ENCODE measurements at places on chromosomes 1 and 21.

DNA sequence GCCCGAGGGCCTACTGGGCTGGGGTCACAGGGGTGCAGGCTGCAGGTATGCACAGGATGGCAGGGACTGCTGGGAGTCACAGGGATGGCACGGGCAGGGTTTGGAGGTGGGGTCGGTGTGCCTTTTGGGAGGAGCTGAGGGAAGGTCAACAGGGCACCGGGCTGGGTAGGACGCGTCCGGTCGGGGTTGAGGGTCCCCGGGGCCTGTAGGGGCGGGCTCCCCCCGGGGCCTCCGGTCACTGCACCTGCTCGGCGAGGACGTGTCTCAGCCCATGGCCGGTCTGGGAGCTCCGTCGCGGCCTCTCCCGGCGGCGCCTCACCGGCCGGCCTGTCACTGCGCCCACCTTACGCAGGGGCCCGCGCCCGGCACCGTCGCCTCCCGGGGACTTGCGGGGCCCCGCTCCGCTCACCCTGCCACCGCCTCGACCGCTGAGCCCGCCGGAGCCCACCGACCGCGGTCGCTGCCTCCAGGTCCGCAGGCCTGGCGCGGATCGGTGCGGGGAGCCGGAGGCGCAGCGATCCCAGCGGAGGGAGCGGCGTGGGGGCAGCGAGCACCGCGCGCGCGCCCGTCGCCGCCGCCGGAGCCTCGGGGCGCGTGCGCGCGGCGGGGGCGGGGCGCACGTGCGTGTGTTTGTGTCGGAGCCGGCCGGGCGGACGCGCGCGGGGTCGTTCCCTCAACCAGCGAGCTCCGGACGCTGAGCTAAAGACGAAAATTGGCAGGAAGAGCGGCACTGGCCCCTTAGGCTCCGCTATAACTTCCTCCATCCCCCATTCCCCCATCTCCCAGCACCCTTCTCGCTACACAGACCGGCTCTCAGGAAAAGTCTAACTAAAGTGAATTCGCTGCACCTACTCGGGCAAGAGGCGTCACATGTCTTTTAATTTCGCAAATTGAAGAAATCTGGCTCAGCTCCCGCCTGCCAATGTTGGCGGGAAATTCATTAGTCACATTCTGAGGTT, at the start of gene AMIGO1:
TSS of gene AMIGO1 (minus strand) at position 552 of the 959 bp plus-strand sequence. CDS start 815 bp downstream, outside the sequence.
- DNase-seq = peak; percentile 75

- peak; percentile 88 for DNase-seq
These were observed 17.7 kb upstream of the SNX27 start for GRCh38 chr1:151594143-151594625.

DNA sequence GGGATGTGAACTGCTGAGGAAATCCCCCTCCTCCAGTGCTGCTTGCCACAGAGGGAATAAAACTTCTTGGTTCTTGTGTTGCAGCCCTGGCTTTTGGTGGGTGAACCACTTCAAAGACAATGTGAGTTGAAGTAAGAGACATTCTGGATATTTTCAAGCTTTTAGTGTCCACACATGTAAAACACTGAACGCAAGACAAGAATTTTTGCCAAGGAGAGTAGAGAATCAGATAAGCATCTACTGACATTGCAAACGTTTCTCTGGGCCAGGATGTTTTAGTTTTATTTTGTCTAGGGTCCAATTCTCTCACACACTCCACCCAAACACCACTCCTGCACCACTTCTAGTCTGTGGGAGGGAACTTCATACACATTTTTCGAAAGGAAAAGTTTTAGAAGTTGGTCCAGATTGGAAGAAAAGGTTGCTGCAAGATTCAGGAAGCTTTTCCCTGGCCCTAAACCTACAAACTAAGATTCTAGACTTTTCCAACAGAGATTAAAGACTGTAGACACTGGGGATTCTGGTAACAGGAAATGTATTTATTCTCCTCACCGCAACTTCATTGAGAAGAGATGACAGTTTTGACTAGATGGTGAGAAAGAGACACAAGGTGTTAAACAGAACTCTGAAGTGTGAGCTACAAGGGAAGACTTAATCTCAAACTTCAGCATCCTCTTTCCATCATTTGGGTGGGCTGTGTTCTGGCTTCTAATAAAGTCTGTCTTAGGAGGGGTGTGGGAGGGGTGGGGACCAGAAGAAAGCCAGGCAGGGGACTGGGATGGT, 16.1 kb downstream of the FASLG start:
- no peak for DNase-seq

DNA sequence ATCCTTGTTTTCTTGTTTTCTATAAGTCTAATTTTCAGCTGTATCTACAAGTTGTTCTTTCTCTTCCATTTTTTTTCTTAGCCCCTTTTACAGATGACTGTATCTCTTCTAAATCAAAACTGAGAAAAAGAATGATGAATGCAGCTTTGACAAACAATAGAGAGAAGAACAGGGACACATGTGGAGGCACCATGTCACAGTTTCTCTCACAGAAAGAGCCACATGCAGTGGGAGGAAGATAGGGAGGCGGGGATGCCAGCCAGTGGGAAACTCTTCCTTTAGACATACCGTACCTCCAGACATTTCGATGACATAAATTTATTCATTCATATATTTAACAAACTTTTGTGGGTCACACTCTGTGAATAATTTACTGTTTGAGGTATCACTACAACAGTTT, 45.5 kb downstream of the NME7 start:
- no peak for DNase-seq

GRCh38 chr1:179038528-179039281, 13.0 kb downstream of the FAM20B start:
- DNase-seq = no peak

DNA sequence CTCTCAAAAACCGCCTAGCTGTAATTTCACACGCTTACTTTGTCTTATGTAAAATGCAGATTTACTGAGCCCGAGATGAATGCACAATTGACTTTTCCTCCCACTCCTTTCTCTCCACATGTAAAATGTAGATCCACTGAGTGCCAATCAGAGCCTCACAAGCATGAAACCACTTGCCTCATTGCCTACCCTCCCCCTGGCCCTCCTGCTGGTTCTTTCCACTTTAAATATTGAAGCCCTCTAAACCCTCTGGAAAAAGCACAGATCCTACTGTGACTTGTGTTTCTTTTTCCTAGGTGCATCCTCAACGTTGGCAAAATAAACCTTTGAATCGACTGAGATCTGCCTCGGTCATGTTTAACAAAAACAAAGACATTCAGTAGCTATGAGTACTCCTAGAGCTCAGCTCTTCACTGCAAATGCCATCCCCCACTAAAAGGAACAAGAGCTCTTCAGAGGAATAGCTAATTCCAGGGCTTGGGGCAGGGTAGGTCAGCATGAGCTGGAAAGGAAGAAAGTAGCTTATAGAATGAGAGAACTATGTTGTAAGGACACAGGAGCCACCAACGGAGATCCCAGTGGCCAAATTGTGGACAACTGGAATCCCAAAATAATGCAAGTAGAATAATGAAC, 365.5 kb upstream of the RUNX1 start:
- DNase-seq = no peak

DNA sequence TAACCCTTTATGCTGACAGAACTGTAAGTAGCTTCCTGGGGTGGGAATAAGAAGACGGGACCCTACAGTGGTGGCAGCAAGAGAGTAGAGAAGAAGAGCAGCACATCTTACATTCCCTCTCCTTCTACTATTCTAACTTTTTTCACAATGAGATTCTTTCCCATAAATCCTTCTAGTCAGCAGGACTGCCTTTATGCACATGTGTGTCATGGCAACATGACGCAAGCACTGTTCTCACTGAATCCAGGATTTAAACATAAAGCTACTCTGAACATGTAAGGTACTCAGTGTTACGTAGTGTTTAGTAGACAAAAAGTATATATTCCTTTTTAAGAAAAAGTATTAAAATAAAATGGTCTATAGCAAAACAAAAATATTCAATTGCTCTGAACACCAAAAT, 309.7 kb upstream of the LYPLAL1 start:
- no peak for DNase-seq

- peak; percentile 81 for DNase-seq
These were observed 5.7 kb downstream of the KRTCAP2 start for GRCh38 chr1:155167166-155168104.

GRCh38 chr1:5389101-5389885, 602.9 kb downstream of the NPHP4 start:
- no peak for DNase-seq

DNA sequence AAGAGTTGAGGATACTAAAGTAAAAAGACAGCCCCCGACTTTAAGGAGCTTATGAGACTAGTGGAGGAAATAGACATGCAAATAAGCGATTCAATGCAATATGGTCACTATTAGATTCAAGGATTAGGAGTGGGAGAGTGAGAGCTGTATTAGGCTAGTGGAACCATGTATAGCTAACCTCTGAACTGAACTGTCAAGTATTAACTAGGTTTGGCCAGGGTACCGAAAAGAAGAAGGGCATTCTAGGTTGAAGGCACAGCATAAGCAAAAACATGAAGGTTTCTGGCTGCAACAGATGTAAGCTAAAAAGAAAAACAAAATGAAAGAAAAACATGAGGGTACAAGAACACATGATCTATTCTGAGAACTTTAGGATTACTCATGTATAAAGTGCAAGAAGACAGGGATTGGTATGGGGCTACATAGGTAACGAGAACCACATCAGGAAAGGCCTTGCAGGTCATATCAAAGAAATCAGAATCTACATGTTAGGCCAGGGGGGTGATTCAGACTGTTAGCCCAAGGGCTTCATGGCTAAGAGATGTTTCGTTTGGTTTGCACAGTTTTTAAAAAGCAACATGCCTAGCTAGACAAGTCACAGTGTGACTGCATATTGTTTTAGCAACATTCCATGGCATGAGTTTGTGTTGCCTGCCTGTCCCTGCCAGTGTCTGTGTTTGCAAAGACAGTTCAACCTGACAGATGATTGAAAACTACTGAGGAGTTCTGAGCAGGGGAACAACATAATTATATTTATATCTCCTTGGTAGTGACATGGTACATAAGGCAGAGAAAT, 54.4 kb upstream of the HAO2 start:
- no peak for DNase-seq

DNA sequence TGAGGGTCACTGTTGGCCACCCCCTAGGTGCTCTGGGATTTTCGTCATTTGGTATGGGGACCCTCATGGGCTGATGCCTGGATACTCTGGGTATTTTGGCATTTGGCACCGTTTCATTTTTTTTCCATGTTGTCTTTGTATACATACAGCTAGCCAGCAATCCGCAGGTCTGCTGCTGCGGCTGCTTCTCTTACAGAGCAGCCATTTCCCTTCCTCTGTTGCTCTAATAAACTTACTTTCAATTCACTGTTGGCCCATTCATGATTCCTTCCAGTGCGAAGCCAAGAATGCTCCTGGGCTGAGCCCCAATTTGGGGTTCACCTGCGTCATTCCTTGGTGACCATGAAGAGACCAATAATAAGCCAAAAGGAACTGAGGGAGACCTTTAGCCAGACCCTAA, 21.5 kb downstream of the GON4L start:
- no peak for DNase-seq

DNA sequence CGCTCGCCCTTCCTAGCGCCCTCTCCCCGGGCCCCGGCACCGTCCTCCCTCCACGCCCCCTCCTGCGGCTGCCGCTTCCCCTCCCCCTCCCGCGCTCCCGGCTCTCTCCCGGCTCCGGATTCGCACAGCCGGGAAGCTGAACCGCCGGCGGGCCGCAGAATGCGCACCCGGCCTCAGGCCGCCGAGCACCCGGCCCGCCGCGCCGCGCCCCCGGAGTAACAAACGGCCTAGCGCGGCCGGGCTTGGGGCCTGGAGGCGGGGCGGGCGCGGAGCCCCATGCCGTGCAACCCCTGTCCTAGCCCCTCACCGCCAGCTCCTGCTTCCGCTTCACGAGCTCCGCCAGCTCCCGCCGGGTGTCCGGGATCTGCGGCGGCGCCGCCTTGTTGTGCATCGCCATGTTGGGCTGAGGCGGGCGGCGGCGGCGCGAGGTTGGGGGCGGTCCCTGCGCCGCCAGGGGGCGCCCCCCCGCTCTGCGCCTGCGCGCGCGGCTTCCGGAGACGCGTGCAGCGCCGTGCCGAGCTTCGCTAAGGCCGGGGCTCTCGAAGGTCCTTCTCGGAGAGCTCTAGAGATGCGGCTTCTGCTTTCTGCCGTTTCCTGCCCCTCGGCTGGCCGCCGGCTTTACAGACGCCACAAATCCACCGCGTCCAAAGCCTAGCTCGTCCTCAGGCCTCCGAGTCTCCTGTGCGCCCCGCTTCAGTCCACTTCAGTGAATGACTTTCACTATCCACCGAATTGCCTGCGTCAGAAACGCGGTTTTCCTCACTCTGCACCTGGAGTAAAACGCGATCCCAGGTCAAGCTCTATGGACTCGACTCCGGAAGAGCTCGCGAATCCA, at the start of gene MEAF6:
TSS of gene MEAF6 (minus strand) at position 417 of the 835 bp plus-strand sequence. CDS start at position 397, 20 bp downstream.
- DNase-seq = peak; percentile 83

DNA sequence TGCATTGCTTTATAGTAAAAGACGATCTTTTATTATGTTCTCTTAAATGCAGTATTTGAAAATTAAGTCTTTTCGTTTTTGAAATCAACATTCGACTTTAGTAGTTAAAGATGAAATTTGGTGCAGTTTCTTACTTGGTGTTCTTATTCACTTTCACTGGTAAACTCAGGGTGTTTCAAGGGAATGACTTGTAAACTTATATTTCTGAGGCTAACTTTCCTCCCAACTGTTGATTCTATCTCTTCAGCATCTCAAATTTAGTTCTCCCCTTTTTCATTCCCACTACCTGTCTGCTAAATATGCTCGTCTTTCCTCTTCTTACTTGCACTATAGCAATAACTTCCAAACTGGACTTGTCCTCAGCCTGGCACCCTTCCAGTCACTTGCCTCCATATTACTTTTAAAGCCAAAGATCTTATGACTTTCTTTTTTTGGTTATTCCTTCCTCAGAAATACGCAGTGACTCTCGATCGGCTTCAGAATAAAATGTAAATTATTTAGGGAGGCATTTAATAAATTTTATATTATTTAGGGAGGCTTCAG, 988 bp downstream of the SLC35A3 start:
- no peak for DNase-seq

DNA sequence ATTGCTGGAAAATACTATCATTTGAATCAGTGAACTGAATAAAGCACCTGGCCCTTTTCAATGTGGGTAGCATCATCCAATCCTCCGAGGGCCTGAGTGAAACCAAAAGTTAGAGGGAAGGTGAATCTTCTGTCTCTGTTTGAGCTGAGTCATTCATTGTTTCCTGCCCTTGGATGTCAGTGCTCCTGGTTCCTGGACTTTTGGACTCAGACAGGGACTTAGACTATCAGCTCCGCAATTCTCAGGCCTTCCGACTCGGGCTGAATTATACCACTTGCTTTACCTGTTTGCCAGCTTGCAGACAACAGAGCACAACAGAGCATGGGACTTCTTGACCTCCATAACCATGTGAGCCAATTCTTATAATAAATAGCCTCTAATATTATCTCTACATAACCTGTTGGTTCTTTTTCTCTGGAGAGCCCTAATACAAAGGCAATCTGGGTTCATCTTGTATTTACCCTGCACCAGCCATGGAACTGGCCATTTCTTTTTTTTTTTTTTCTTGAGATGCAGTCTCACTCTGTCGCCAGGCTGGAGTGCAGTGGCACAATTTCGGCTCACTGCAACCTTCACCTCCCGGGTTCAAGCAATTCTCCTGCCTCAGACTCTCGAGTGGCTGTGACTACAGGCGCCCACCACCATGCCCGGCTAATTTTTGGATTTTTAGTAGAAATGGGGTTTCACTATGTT, 19.2 kb upstream of the VASH2 start:
- DNase-seq = no peak
